ENCODE measurements at places on chromosomes 1 and 21. TPM values are rescaled to one million over a fixed set of nuclear protein-coding genes. Genes with fewer than 3 reads are reported as not detected.

GRCh38 chr1:6727535-6727934 is 25.9 kb upstream of the DNAJC11 start:
- DNase-seq, result peak; percentile 35

DNA sequence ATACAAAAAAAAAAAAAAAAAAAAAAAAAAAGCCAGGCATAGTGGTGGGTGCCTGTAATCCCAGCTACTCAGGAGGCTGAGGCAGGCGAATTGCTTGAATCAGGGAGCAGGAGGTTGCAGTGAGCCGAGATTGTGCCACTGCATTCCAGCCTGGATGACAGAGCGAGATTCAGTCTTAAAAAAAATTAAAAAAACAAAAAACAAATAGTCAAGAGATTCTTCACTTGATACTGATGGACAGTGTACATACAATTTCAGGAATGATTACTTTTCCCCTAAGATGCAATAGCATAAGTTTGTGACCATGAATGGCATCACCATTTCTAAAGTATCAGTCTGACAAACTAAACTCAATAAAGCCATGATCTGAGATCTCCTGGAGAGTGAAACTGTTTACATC is 60.8 kb upstream of the IVNS1ABP start:
- no peak for DNase-seq

- DNase-seq, result no peak
These were observed 34.0 kb downstream of the SLC45A1 start for GRCh38 chr1:8351693-8352470.

- DNase-seq, result no peak
These were observed 584 bp upstream of the LTN1 start for GRCh38 chr21:28993293-28993629.

- DNase-seq, result no peak
These were observed 38.8 kb downstream of the HMGB4 start for GRCh38 chr1:33902486-33903209.

DNA sequence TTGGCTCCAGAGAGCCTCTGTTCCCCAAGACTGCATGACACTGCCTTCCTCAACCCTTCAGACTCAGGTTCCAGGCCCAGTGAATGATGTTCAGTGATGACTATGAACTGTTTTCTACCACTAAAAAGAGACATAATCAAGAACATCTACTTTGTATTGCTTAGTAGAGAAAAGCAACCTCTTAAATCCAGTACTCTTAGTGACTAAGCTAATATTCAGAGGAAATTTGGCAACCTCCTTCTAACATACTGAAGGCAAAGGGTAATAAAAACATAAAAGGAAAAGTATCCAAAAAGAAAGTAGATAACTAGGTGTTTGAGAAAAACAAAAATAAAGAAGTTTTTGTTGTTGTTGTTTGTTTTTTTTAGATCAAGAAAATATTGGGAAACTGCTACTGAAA is 153.3 kb upstream of the RUNX1 start:
- no peak for DNase-seq

- DNase-seq, result peak; percentile 43
These were observed 232.1 kb upstream of the KAZN start for GRCh38 chr1:14366091-14367018.

DNA sequence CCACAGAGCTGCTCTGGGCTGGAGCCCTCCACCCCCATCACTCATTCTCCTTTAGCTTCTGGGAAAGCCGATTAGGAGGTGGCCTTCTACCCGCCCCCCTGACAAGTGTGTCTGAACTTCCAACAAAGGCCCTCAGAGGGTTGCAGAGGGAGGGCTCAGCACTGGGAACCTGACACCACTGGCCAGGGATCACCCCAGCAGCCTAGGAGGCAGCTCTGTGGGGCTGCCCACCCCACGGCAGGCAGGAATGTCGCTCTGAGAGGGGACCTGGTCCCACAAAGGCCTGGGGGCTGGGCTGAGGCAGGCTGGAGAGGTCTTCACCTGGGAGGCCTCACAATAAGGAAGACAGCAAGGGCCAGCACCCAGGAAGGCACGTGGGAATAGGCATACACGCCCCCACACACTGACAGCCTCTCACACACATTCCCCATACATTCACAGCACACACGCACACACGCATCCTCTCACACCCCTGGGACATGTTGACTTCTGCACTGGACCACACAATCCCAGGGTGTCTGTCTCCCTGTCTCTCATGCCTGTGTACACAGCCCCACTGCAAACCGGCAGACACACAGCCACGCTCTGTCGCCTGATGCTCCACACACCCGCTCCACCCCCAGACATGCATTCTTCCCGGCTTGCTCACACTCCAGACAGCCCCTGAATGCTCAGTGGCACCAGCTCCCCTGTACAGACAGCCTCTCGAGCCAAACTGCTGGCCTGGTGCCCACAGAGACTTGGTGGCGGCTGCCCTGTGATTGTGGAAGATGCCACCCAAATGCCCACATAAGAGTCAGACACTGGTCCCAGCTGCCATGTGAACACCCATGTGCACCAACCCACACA is 30.7 kb downstream of the DMBX1 start:
- DNase-seq, result no peak

DNA sequence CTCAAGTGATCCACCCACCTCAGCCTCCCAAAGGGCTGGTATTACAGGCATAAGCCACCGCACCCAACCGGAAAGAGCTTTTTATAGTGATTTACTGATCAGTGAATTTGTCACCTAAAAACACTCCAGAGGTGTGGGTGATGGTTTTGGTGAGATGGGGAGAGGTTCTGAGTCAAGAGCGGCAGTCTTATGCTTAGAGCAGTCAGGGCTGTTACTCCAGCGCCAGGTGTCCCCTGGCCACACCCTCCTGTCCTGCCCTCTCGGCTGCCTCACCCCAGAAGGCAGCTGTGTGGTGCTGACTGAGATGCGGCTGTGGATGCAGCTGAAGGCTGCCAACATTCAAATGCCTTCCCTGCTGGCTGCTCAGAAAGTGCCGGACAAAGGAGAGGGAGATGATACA is 94.5 kb upstream of the LPGAT1 start:
- no peak for DNase-seq

DNA sequence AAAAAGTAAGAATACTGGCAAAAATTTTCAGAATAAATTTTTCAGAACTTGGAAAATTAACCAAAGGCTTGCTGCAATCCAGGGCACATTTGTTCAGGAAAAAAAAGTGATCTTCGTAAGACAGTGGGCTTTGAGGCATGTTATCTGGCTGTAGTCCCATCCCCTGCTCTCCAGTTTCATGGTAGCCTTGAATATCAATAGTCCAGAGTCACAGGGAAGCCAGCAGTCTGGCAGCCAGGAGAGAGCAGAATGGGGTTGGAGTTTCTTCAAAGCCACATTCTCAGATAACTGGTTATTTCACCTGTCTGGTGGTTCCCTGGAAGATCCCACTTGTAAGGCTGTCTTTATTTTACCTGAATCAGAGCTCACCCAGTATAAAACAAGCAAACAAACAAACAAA is 669.3 kb downstream of the MATN1 start:
- no peak for DNase-seq

DNA sequence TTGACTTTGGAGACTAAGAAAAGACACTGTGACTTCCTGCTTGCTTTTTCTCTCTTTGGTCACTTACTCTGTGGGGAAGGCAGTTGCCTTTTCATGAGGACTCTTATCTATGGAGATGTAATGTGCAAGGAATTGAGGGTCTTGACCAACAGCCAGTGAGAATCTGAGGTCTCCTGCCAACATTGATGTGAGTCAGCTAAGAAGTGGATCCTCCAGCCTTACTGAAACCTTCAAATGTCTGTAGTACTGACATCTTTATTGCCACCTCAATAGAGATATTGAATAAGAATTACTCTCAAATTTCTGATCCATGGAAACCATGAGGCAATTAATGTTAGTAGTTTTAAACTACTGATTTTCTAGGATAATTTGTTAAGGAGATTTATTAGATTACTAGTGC is 598.4 kb downstream of the ADGRL2 start:
- DNase-seq, result no peak

DNA sequence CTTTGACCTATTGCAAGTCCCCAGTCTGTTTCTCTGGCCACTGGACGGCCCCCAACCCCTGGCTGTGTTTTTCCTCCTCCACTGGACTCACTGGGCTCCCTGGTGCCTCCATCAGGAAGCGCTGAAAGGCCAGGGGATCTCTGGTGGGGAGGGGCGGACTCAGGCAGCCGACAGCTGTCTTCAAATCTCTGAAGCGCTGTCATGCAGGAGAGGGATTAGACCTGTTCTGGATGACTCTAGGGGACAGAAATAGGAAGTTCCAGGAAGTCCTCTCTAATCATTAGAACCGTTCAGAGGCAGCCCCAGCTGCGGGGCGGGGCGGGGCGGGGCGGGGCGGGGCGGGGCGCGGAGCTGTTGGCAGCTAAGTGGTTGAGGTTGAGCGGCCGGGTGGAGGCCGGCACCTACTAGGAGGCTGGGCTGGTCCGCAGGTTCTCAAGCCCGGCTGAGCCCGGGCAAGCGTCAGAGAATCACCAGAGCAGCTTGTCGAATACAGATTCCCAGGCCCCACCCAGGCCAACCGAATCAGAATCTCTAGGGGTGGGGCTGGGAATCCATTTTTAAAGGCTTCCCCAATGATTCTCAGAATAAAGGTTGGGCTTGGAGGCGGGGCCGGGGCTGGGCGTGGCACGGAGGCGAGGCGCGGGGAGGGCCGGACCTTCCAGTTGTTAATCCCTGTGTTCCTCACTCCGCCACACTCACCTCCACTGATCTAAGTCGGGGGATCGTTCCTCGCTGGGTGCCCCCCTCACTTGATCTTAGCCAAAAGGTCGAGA is 11.4 kb upstream of the PHLDA3 start:
- peak; percentile 78 for DNase-seq

GRCh38 chr1:41791667-41792484 is 126.8 kb downstream of the HIVEP3 start:
- DNase-seq, result no peak

- DNase-seq, result no peak
These were observed 24.9 kb downstream of the ZNF697 start for GRCh38 chr1:119623193-119623515.

DNA sequence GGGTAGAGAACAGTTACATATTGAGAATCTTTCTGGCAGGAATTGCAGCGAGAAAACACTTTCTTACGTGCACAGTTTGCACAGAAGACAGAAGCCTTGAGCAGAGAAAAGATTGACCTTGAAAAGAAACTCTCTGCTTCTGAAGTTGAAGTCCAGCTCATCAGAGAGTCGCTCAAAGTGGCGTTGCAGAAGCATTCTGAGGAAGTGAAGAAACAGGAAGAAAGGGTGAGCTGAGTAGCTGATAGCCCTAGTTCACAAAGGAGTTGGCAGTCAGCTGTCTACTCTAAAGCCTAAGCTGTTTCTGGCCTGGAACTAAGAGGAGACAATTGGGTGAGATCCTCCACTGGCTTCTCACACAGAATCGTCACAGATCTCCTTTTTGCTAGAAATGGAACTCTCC is 20.3 kb upstream of the SH3BGRL3 start:
- DNase-seq, result no peak

DNA sequence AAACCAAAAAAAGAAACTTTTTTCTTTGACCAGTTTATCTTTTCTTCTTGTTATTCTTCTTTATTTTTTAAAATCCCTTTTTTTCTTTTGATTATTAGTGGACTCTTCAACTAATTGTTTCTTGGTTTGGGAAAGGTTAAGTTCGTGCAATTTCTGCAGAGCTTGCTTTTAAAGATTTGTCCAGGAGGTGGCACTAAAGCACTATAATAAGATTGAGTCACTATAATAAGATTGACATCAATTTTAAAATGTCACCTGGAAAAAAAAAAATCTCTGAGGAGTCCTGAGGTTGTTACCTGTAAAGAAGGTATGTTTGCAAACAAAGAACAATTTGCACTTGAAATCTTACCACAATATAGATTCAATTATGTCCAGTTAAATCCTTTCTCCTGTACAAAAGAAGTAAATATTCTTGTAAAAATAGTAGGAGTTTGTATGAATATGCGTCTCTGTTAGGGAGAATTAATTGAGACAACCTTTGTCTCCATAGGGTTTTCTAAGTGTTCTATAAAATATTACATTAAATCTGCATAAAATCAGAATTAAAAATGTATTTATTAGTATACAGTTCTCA is 166.7 kb downstream of the ADGRL4 start:
- DNase-seq, result no peak

Gene PAQR6
- total RNA-seq, result 0.47 TPM

Gene APOBEC4
- total RNA-seq, result 0.11 TPM

Gene AMY1B
- total RNA-seq, result not detected

Gene BACH1
- 38.3 TPM for total RNA-seq

Gene PPIAL4G
- not detected for total RNA-seq

Gene C1orf53
- 7.8 TPM for total RNA-seq

Gene CGN
- total RNA-seq, result 0.52 TPM

Gene ADAMTSL4
- 46.3 TPM for total RNA-seq

Gene PTPN22
- total RNA-seq, result 0.44 TPM

Gene CD52
- 2.4 TPM for total RNA-seq
